Activated CD4-positive, alpha-beta T cell treated with anti-CD3 and anti-CD28 coated beads for 24 hours (primary cell): ENCODE measurements at places on chromosomes 2 and 18.

GRCh38 chr2:145692971-145693478 is 1173.1 kb upstream of the ZEB2 start:
- no peak for DNase-seq

GRCh38 chr2:101232770-101233169 is 19.9 kb upstream of the CNOT11 start:
- no peak for DNase-seq

DNA sequence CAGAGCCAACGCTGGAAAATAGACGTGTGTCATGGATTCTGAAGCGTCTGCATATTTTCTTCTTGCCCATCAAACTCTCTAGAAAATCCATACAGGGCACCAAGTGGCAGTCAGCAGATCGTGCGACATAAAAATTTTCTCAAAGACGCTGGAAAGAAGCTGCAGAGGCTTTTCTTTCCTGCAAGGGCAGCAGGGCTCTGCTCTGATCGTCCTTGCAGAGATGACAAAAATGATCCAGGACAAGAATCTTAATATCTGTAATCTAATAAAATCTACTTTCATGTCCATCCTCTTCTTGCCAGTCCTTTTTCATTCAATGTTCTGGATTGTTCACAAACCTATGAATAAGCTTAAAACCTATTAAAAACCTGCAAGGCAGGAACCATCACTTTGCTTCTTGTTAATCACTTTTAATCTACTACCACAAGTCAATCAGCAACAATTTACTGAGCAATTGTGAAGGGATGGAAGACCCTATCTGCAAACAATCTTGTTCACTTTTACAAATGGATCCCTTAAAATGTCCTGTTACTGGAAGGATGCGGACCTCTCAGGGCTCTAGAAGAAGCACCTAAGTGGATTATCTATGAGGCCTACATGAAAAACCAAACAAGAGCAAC is 93.6 kb downstream of the MREG start:
- DNase-seq, result no peak

DNA sequence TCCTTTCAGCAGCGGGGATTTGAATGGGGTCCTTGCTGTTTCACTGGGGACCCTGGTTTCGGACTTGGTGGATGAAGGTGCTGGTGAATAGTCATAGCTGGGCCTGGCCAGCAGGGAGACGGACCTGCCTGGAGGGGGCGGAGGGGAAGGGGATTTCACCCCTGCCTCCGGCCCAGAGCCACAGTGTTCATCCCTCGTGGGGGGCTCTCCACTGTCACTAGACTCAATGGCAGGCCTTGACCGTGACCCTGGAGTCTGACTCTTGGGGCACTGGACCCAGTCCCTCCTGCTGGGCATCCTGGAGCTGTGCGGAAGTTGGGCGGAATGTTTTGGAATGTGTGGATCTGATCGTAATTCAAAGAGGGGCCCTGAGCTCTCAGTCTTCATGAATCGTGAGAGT is 113.9 kb upstream of the LYPD1 start:
- DNase-seq, result no peak

GRCh38 chr18:5868218-5868854 is 27.0 kb downstream of the TMEM200C start:
- peak; percentile 20 for DNase-seq

GRCh38 chr2:158783923-158784322 is 11.2 kb upstream of the DAPL1 start:
- DNase-seq, result no peak

- no peak for DNase-seq
These were observed 445.7 kb upstream of the SLC14A2 start for GRCh38 chr18:45169610-45170009.

- peak; percentile 70 for DNase-seq
These were observed at the start of gene ITGA6 for GRCh38 chr2:172427256-172427989. Gene ITGA6 (plus strand): TSS chr2:172427586.

DNA sequence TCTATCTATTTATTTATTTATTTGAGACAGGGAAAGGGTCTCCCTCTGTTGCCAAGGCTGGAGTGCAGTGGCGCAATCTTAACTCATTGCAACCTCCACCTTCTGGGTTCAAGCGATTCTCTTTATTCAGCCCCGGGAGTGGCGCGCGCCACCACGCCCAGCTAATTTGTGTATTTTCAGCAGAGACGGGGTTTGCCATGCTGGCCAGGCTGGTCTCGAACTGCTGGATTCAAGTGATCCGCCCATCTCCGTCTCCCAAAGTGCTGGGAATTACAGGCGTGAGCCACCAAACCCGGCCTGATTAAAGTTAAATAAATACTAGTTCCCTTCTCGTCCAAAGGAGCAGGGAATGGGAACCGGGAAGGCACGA is 4.2 kb upstream of the CTDSP1 start:
- no peak for DNase-seq

DNA sequence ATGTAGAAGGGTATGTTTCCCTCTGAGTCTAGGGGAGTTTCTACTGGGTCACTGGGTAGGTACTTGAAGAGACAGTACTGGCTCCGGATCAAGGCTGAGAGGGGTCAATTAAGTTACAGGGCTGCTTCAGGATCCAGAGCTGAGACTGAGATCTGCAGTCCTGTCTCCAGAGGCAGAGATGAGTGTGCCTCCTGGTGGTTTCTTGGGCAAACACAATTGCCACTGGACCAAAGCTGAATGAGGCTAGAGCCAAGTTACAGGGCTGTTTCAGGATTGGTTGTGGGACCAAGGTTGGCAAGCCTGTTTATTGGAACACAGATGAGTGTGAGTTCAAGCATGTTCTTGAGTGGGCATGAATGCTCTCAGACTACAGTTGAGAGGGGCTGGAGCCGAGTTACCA is 157.9 kb downstream of the ADCYAP1 start:
- DNase-seq, result no peak

- DNase-seq, result no peak
These were observed 819 bp upstream of the KLF11 start for GRCh38 chr2:10042301-10043161.

- DNase-seq, result no peak
These were observed 45.3 kb upstream of the SPAG16 start for GRCh38 chr2:213238753-213239495.

DNA sequence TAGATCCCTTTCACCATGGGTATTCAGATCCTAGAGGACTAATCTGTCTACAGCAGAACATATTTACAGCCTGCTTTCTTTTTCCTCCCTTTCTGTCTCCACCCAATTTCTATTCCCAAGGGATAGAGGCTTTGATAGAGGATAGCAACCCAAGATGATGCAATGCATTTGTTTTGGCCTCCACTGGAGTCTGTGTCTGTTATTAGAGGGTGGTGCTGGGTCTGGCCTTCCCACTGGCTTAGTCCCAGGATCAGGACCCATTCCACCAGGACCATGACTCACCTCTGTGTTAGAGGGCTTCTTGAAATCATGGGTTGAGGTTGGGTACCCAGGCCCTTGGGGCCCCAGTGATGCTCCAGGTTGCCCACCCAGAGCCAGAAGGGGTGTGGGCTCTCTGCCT is 239.7 kb upstream of the TNP1 start:
- DNase-seq, result no peak

GRCh38 chr2:133304344-133304743 is 263.9 kb downstream of the NCKAP5 start:
- DNase-seq, result no peak

DNA sequence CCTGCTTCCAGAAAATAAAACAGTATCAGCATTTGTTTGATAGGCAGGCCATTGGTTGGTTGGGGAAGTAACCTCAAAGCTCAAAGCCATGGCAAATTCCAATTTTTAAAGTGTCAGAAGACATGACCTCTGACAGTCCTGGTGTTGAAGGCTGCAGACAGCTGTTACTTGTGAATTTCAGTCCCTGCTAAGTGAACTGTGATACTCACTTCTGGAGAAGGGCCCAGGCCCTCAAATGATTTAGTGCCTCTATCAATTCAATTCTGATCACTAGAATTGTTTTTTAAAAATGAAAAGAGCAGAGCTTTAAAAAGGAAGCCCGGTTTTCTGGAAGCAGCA is 23.1 kb downstream of the MRPL44 start:
- no peak for DNase-seq

- DNase-seq, result no peak
These were observed 20.9 kb downstream of the ITM2C start for GRCh38 chr2:230885463-230886130.

DNA sequence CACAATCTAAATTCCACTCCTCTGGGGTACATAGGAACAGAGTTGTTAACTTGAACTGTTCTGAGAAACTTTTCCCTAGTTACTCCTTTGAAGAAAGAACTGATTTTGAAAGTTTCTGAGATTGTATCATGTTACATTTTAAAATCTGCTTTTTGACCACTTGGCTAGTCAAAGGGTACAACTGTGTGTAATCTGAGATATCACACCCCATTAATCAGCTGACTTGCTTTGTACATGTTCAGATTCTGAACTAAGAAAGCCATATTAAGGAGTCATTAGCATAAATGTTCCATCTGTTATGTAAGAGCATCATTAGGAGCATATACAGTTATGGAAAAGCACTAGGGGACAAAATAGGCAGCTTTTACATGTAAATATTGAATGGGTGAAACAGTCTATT is 3.8 kb upstream of the WDR35 start:
- DNase-seq, result no peak

DNA sequence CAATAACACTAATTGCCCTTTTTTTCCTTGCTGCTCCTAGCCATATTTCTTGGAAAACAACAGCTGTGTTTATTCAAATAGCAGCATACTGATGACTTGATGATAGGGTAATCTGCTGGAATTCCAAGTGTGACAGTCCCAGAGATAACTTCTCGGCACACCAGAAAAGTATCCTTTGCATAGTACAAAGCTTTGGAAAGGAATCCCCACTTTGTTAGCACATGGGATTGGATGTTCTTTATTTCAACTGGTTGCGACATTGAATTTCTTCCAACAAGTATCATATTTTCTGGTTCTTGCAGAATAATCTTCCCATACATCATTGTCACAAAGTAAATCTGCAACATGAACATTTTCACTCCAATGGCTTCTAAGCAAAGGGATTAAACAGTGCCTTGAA is 445.8 kb upstream of the ACVR2A start:
- DNase-seq, result no peak

GRCh38 chr2:45669032-45669486 is 17.6 kb downstream of the PRKCE start:
- no peak for DNase-seq

DNA sequence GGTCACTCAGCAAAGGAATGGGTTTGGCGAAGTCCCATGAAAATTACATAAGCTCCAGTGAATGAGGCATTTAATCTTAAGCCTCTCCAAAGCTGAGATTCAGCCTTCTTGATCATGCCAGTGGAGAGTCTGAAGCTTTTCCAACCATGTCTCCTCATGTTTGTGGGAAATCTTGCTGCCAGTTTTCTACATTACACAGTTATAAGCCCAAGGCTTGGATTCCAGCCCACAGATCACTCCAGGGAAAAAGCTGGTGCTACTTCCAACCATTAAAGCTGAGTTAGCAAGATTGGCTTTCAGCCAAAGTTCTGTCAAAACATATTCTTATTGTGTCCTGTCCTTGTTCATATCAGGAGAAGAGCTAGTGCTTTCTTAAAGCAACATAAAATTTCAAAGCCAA is 293.8 kb downstream of the LRRTM4 start:
- DNase-seq, result no peak

GRCh38 chr2:101697124-101698013 is at the start of gene MAP4K4:
Gene MAP4K4 (plus strand): TSS chr2:101697707. CDS start chr2:101698081, 374 bp downstream.
- DNase-seq, result peak; percentile 64

- no peak for DNase-seq
These were observed 254.7 kb upstream of the FIGN start for GRCh38 chr2:163990541-163990940.

DNA sequence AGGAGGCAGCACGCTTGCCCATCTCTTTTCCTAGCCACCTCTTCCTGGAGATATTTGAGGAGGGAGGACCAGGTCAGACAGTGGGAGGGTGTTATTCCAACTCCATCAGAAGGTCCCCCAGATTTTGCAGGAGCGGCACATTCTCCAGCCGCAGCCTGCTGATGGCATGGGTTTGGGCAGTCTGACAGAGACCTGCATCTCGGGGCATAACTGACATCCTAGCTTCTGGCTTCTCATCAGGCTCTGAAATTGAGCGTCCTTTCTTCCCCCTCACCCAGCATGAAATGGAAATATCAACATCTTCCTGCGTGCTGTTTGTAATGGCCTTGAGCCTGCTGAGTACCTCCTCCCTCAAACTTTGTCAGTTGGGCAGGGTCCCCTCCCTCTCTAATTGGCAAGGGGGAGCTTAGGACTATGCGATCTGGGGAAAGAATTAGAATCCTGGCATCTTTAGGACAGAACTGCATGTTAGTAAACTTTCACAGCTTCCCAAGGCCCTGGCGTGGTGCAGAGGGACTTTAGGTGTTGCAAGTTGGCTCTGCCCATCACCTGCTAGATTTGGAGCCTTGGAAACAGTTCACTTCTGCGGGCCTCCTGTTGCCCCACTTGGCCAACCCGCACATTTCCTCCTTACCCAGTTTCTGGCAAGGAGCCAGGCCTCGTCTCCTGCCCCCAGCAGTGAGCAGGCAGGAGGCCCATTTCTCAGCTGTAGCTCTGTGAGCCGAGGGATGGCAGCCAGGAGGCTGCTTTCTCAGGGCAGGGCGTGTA is 2.2 kb downstream of the ITM2C start:
- no peak for DNase-seq

DNA sequence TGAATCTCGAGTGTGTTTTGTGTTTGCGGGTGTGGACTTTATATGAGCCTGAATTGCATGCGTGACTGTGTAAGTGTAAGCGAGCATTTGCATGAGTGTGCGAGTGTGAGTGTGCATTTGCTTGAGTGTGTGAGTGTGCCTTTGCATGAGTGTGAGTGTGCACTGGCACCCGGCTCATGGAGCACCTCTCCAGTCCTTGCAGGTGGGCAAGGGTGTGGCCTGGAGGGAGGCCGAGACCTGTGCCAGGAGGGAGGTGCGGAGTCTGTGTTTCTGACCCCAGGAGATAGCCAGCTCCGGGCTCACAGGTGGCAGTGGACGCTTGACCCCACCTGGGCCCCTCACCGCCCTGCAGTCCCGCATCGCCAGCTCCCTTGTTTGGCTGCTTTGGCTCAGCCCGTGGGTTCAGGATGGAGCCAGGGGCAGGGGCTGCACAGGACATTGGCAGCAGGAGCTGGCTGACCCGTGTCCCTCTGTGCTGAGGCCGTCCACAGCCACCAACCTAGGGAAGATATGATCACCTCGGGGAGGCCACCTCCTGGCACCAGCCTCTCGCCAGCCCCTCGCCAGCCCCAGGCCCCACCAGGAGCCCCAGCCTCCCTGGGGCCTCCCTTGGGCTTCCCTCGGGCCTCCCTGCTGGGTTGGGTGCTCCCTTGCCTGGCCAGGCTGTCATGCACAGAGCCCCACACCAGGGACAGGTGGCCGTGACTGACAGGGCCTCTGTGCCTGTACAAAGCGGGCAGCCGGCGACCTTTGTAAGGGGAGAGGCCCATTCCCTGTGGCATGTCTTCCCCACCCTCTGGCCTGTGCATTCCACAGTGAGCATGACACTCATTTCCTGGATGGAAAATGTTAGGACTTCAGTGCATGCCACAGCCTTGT is 81.6 kb downstream of the PTGR3 start:
- no peak for DNase-seq

- no peak for DNase-seq
These were observed 260.0 kb upstream of the SIX2 start for GRCh38 chr2:45269149-45269793.
